ENCODE measurements at places on chromosomes 2 and 18. TPM values are rescaled to one million over a fixed set of nuclear protein-coding genes. Genes with fewer than 3 reads are reported as not detected.

EFEMP1 gene
- total RNA-seq, result not detected

EML4 gene
- total RNA-seq, result 82.2 TPM

STAT4 gene
- 104 TPM for total RNA-seq

WDCP gene
- 14.9 TPM for total RNA-seq

ARHGAP25 gene
- 49.5 TPM for total RNA-seq

ABCB11 gene
- total RNA-seq, result not detected

- no peaks in the 10 kb centered on the region for H3K4me1 ChIP-seq
- no peak for DNase-seq
- H3K4me3 ChIP-seq, result no peak overlapping the region
- H3K27me3 ChIP-seq, result no peaks in the 10 kb centered on the region
- peaks cover 6% of the 10 kb centered on the region for H3K36me3 ChIP-seq
- H3K27ac ChIP-seq, result no peak overlapping the region
These were observed 31.7 kb upstream of the TTC32 start for GRCh38 chr2:19933351-19933981.

DNA sequence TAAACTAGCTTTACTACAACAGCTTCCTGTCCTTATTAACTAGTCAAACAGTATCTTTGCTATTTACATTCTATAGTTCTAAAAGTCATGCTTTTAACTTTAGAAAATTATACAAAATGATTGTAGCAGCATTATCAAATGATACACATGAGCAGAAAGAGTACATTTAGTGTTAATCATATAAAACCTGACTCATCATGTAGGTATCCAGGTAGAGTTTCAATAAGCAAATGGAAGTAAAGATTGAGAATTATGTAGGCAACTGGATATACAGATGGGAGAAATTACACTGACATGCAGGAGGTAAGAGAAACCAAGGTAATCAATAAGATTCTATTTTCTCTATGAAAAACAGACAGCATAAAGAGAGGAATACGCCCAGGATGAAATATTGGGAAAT is 33.8 kb downstream of the TRIP12 start:
- peaks cover 2% of the 10 kb centered on the region for H3K36me3 ChIP-seq
- DNase-seq, result no peak
- H3K4me3 ChIP-seq, result no peak overlapping the region
- H3K4me1 ChIP-seq, result peaks cover 37% of the 10 kb centered on the region
- H3K27ac ChIP-seq, result peak overlapping the region; percentile 14

- peaks cover 16% of the 10 kb centered on the region for H3K27me3 ChIP-seq
- no peaks in the 10 kb centered on the region for H3K36me3 ChIP-seq
- H3K27ac ChIP-seq, result no peak overlapping the region
These were observed 133.7 kb downstream of the SH3BP4 start for GRCh38 chr2:235085476-235085875.

Data from activated T-cell treated with anti-CD3 and anti-CD28 coated beads, Interleukin-2, amount 50 U/mL, for 72 hours (primary cell).